ENCODE measurements at places on chromosomes 12 and 14. TPM values are rescaled to one million over a fixed set of nuclear protein-coding genes. Genes with fewer than 3 reads are reported as not detected.

DNA sequence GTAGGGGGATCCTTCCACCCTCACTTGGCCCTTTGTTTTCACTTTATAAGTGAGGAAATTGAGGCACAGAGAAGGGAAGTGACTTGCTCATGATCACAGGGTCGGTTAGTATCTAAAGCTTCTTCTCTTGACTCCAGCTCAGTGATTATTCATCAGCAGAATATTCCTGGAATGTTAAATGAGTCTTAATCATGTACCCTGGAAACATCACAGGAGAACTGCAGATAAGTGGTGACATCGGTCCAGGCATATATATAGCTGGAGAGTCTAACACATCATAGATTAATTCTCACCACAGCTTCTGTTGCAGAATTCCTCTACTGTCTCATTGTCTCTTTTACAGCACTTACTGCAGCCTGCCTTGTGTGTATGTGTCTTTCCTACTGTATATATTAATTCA is 69.9 kb downstream of the PAH start:
- no peak for DNase-seq

DNA sequence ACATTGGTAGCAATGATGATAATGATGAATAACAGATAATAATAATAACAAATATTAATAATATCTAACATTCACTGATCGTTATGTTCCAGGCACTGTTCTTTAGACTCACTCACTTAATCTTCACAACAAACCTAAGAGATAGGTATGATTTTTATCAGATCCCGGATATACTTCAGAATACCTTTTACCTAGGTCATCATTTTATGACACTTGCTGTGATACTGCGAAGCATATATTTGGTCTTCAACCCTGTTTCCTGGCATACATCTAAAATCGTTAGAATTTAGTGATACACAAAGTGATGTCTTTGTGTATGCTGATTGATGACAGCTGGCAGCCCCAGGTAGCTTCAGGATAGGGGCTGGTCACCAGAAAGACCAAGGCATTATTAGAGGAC is 46.1 kb downstream of the SLC41A2 start:
- no peak for DNase-seq

- no peak for DNase-seq
Observed at GRCh38 chr12:111202237-111202915, 166.5 kb downstream of the PHETA1 start.

- DNase-seq = no peak
Observed at GRCh38 chr14:74980398-74980730, 22.4 kb upstream of the EIF2B2 start.

DNA sequence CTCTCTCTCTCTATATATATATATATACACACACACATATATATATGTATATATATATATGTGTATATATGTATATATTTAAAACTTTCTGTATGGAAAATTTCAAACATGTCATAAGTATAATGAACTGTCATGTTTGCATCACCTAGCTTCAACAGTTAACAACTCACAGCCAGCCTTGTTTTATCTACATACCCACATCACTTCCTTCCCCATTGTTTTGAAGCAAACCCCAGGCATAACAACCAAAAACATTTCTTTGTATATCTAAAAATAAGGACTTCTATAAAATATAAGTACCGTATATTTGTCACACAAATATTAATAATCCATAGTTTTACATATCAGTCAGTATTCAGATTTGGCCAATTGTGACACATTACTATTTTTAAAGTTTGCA is 57.4 kb downstream of the PAPOLA start:
- DNase-seq = no peak

DNA sequence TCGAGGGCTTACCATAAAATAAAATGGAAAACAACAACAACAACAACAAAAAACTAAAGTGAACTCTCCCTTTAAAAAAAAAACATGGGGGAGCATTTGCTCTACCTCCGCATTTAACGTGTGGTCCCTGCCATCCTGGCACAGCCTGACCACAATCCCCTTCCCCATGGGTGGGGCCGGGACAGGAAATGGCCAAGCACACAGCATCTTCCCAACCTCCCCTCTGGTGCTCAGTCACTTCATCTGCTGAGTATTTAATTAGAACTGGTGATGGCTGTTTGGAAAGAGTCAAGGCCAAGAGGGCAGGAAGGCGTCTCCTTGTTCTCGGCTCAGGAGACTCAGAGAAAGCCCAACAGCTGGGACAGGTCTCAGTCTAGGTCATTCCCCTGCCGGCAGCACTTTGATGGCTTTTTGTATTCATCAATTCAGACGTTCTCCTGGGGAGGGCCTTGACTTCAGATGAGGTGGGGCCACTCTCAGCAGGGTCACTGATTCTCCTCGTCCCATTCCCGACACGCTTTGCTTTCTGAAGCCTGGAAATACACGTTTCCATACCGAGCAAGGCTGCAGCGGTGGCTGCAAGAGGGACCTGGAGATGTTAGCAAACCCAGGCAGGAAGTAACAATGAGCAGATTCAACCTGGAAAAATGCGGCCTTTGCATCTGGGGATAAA is 44.4 kb downstream of the ANO2 start:
- DNase-seq = no peak

DNA sequence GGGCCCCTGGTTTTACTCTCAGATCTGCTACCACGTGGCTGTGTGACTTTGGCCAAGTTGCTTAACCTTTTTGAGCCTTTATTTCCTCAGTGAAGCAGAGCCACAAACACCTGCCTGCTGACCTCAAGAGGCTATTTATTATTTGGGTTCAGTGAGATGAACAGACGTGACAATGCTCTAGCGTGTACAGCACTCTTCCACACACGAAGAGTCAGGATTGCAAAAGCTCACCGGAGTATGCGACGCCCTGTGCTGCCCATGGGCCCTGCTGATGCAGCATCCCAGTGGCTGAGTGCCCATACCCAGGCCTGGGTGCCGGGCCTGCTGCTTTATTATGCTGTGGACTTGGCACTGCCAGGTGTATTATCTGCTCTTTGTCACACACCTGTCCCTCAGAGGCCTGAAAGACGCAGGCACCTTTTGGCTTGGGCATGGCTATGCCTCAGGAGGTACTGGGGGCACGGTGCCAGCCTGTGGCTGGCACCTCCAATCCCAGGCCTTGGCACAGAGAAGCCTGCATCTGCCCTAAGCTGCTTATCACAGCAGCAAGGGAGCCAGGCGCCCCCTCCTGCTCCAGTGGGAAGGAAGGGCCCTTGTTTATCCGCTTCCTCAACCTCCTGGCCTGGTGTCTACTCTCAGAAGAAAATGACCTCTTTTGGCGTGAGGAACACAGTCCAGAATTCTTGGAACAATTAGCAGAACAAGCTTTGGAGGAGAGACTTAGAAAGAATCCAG is 22.3 kb upstream of the TC2N start:
- no peak for DNase-seq

GRCh38 chr12:106345746-106346145 is 11.8 kb upstream of the POLR3B start:
- DNase-seq = peak; percentile 43

DNA sequence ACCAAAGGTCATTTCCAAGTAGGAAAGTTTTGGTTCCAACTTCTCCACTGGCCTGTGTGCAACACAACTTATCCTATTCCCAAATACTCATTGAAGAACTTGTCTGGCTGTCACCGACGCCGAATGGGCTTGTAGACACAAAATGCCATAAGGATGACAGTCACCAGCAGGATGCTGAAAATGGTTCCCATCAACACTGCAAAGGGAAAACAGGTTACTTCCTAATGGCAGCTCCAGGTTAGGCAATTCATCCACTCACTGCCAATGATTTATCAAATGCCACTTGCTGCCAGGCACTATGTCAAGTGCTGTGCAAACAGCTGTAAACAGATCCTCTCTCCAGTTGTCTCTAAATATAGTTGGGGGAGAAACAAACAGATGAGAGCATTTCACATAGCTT is 6.1 kb downstream of the C12orf76 start:
- DNase-seq = no peak

DNA sequence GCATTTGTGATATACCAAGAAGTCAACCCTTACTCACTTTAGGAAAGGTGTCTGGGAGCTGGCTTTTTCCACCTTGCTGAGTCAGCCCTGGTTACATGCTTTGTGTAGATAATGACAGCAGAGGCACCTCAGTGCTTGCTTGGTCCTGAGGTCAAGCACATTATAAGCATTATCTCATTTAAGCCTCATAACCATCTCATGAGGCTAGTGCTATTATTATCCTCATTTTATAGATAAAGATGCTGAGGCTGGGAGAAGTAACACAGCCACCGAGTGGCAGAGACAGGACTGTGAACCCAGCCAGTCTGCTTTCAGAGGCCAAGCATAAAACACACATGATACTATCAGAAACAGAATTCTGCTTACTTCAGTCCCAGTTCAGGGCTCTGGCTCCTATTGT is 29.4 kb downstream of the MAX start:
- DNase-seq = no peak

DNA sequence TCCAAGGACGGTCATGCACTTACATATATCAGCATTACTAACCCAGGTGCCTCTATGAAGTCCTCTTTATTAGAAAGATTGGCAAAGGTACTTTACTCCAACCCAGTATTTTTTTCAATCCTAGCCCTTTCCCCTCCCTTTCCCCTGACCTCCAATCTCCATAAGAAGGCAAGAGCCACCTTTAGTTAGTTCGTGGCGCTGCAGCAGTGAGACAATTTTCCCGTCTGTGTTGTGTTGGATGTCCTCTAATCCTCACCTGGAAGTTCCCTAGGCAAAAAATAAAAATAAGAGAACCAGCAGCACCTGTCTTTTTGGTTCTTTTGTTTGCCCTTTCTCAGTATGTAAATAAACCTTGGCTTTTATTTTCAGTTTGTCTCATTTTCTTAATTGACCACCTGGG is 439.6 kb upstream of the LRFN5 start:
- no peak for DNase-seq

DNA sequence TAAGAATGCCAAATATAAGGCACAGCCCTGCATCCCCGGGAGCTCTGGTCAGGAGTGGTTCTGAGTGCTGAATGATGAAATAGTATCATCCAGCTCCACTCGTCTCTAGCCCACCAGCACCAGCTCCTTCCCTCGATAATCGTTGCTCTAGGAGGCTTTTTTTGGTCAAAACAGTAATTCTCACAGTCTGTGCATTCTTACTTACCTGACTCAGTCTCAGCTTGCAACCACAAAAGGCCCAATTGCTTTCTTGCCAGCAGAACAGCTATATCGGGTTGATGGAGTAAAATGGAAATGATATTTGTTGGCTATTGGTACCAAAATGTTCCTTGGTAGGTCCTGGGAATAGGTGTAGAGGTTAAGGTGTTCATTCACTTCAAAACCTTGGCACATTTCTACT is 94.8 kb downstream of the BMP4 start:
- no peak for DNase-seq

DNA sequence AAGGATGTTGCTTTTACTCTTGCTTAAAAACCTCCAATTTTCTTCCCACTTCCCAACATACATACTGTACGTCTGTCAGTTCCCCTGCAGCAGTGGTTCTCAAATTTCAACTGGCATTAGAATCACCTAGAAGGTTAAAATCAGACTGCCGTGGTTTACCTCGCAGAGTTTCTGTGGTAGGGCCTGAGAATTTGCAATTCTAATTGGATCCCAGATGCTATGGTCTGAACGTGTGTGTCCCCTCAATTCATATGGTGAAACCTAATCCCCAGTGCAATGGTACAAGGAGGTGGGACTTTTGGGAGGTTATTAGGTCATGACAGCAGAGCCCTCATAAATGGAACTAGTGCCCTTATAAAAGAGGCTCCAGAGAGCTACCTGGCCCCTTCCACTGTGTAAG is 226.9 kb downstream of the CRADD start:
- no peak for DNase-seq

GRCh38 chr12:3004655-3005565 is 45.7 kb downstream of the TEAD4 start:
- DNase-seq = no peak

GRCh38 chr12:125093681-125094330 is 28.6 kb downstream of the AACS start:
- DNase-seq = no peak

- DNase-seq = no peak
Observed at GRCh38 chr14:89283327-89284060, 133.5 kb downstream of the FOXN3 start.

- DNase-seq = no peak
Observed at GRCh38 chr14:29896354-29896821, 31.3 kb downstream of the PRKD1 start.

- no peak for DNase-seq
Observed at GRCh38 chr12:130990034-130990433, 36.3 kb downstream of the ADGRD1 start.

- no peak for DNase-seq
Observed at GRCh38 chr14:103204852-103205540, 81.7 kb downstream of the TNFAIP2 start.

DNA sequence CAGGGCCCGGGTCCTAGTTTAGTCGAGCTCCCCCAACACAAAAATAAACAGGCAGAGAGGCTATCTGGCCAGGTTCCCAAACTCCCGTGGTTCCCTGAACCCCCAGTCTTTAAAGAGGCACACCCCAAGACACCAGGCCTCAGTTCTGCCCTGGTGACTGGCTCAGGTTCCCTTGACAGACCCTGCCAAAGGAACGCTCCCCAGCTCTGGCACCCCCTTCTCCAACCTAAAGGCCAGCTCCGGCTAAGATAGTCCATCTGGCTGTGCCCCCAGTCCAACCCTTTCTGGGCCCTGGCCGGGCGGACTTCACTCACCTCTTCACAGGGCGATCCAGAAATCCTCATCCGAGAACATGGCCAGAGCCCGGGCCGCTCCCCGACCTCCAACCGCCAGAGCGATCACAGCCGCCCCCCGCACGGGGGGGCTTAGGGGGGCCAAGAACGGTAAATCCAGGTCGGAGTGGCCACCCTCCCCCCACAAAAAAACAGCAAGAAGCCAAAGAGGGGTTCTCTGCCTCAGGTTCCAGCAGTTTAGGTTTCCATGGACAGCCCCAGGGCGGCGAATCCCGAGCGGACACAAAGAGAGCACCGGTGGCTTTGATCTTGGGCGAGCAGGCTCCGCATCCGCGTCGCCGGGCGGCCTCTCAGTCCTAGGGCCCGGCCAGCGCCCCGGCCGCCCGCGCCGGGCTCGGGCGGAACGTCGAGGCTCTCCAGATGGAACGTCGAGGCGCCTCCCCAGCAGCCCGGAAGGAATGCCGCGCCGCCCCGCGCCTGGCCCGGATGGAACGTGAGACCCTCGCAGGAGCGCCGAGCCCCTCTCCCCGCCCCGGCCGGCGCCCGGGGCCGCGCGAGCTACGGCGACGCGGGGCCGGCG is 1.1 kb downstream of the KMT2D start:
- no peak for DNase-seq

GRCh38 chr14:68516342-68516741 is 276.5 kb downstream of the ZFP36L1 start:
- DNase-seq = no peak

DNA sequence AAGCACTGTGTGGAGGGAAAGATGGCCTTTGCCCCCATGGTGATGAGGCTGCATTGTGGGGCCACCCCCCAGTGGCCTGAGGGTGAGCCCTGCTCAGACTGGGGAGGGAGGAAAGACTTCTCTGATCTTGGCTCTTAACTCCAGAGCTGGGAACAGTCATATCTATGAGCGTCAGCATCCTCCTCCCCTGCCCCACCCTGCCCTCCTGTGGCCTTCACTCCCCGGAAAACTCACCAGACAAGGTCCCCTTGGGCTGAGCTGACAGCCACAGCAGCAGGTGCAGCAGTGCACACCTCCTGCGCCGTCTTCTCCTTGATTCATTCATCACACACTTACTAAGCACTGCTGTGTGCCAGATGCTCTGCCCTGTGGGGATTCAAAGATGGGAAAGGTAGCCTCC is 98.8 kb downstream of the B4GALNT3 start:
- DNase-seq = no peak

Gene DPPA3
- 0.17 TPM for polyA plus RNA-seq

Gene NR4A1
- polyA plus RNA-seq = 29.5 TPM

Gene TOMM20L
- 2.5 TPM for polyA plus RNA-seq

Gene SDR9C7
- 0.32 TPM for polyA plus RNA-seq

Gene KRT6B
- not detected for polyA plus RNA-seq

Gene SMCO3
- 2.1 TPM for polyA plus RNA-seq

Gene RESF1
- polyA plus RNA-seq = 63.6 TPM

Gene FLVCR2
- polyA plus RNA-seq = 10.1 TPM

Gene SCN8A
- 3.4 TPM for polyA plus RNA-seq
